ENCODE measurements at places on chromosomes 5 and 9. TPM values are rescaled to one million over a fixed set of nuclear protein-coding genes. Genes with fewer than 3 reads are reported as not detected.

DNA sequence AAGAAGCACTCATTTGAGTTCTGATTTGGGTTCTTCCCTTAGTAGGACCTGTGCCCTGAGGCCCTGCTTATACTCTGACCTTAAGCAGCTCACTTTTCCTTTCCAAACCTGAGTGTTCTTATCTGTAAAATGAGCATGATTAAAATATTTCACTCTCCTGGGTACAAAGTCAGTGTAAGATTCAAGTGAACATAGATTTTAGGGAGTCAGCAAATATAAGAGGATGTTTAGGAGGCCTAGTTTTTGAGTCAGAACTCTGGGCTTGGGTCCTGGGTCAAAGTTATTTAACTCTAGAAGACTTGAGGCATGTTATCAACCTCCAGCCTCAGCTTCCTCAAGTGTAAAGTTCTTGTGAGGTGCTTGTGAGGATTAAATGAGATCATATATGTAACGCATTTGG is 8.7 kb upstream of the SPARC start:
- no peak for DNase-seq

The LCN1 gene
- not detected for total RNA-seq

- DNase-seq, result no peak
Observed at GRCh38 chr9:87180841-87181240, 233.5 kb upstream of the GAS1 start.

DNA sequence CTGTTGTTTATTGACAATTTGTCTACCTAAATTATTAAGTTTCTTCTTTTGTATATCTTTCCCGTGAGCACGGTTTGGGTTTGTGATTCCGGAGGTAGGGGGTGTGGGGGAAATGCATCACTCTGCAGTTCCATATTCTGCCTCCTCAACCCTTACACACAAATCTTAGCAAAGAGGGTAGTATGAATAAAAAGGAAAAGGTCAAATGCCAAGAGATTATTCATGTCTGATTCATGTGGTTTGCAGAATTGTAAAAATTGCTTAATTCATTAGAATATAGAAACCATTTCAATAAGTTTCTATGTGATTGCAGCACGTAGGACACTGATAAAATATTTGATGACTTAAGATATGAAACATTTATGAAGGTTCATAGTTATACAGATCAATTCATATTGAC is 601.9 kb downstream of the SEMA5A start:
- DNase-seq, result no peak

DNA sequence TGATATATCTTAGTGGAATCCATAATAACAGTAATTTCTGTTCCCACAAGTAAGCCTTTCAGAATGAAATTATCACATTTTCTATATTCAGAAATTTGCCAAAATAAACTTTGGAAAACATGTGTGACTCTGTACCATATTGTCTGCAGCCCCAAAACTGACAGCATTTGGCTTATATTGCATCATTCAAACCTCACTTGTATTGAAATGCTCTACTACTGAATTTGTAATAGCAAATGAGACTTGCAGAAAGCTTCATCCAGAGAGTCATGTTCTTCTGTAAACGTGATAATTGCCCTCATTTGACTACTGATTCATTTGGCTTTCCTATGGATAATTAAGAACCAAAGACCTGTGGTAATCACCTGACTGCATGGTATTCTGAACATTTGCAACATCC is 1249.5 kb upstream of the CDH18 start:
- DNase-seq, result no peak

GRCh38 chr9:31908158-31908890 is 476.1 kb upstream of the ACO1 start:
- DNase-seq, result no peak

Data from colonic mucosa (tissue), 4 donors.